ENCODE measurements at places on chromosomes 11 and 22.

GRCh38 chr11:73578592-73579185 lies 19.2 kb downstream of the FAM168A start:
- no peaks in the 10 kb centered on the region for H3K36me3 ChIP-seq
- H3K4me1 ChIP-seq = no peaks in the 10 kb centered on the region
- no peak overlapping the region for H3K4me3 ChIP-seq
- no peaks in the 10 kb centered on the region for H3K27me3 ChIP-seq
- H3K27ac ChIP-seq = no peak overlapping the region
- no peak for DNase-seq

- no peaks in the 10 kb centered on the region for H3K27me3 ChIP-seq
- DNase-seq = peak; percentile 93
- H3K4me3 ChIP-seq = peak overlapping the region; percentile 34
- H3K27ac ChIP-seq = peak overlapping the region; percentile 98
- no peaks in the 10 kb centered on the region for H3K36me3 ChIP-seq
Measured at GRCh38 chr11:18384157-18384641, 10.2 kb upstream of the LDHA start.

GRCh38 chr11:34564406-34564805 lies 50.8 kb upstream of the ELF5 start:
- H3K4me3 ChIP-seq = no peak overlapping the region
- H3K36me3 ChIP-seq = no peaks in the 10 kb centered on the region
- H3K27ac ChIP-seq = no peak overlapping the region
- peak; percentile 68 for DNase-seq
- peaks cover 30% of the 10 kb centered on the region for H3K27me3 ChIP-seq

DNA sequence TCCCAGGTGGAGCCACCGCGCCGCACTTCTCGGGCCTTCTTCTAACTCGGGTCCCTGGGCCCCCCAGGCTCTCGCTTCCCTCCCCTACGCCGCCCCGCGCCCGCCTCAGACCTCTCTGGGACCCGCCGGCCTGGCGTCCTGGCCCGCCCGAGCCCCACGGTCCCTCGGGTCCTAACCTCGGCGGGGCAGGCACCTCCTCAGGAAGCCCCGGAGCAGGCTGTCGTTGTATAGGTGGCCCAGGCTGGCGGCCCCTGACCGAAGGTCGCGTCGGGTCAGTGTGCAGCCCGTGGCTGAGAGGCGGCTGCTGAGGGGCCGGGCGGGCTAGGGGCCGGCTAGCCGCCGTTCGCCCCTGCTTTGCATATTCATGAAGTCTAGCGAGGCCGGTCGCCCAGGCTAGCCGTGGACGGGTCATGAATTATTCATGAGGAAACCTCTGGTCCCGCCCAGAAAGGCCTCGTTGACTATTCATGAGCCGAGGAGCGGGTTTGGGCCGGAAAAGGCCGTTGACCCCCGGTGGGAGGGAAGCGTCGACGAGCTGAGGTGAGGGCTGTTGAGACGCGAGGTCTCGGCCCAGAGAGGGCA lies at the start of gene HORMAD2:
Gene HORMAD2 (plus strand): TSS at position 513 of the 582 bp plus-strand sequence. CDS start 13,489 bp downstream, outside the sequence.
- peak; percentile 82 for DNase-seq
- no peaks in the 10 kb centered on the region for H3K4me1 ChIP-seq
- H3K27me3 ChIP-seq = peaks cover 30% of the 10 kb centered on the region
- H3K4me3 ChIP-seq = peak within 1 kb of the TSS; percentile 58

DNA sequence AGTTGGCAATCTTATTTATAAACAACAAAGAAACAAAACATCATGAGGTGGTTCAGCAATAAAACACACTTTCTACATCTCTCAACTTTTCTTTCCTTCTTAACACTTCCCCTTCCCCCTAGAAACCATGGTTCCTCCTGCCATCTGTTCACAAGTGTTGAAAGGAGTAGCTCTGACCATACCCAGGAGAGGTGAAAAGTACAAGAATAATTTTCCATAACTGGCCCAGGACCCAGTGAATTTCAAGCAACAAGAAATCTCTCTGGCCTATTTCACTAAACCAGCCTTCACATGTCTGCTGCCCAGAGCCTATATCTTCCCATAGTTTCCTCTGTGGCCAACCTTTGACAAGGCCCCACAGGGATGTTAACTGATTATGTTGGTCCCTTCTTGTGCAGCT lies 98.2 kb upstream of the CEP126 start:
- H3K4me3 ChIP-seq = no peak overlapping the region
- no peak overlapping the region for H3K27ac ChIP-seq
- H3K36me3 ChIP-seq = no peaks in the 10 kb centered on the region
- no peaks in the 10 kb centered on the region for H3K4me1 ChIP-seq
- DNase-seq = no peak
- H3K27me3 ChIP-seq = no peaks in the 10 kb centered on the region

GRCh38 chr22:31497148-31497938 lies 1.0 kb downstream of the SFI1 start:
- H3K27ac ChIP-seq = no peak overlapping the region
- H3K4me1 ChIP-seq = no peaks in the 10 kb centered on the region
- H3K4me3 ChIP-seq = peak overlapping the region; percentile 98
- no peaks in the 10 kb centered on the region for H3K36me3 ChIP-seq
- no peak for DNase-seq

DNA sequence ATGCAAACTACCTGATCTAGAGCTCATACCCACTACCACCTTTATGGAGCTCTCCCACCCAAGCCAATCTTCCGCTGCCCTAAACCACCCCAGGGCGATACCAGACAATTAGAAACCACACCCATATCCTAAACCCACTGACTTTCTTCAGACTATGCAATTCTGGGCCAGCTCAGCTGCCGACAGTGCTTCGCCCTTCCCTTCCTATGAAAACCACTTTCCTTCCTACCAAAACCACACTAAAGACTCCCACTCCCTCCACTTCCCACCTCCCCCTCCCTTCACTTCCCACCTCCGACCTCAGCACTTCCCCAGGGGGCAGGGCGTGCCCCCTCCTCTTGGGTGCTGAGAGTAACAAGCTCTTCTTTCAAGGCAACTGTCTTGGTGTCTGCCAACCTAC lies 25.1 kb downstream of the B3GAT1 start:
- no peak overlapping the region for H3K27ac ChIP-seq
- H3K36me3 ChIP-seq = no peaks in the 10 kb centered on the region
- no peaks in the 10 kb centered on the region for H3K4me1 ChIP-seq
- no peaks in the 10 kb centered on the region for H3K27me3 ChIP-seq
- no peak overlapping the region for H3K4me3 ChIP-seq

DNA sequence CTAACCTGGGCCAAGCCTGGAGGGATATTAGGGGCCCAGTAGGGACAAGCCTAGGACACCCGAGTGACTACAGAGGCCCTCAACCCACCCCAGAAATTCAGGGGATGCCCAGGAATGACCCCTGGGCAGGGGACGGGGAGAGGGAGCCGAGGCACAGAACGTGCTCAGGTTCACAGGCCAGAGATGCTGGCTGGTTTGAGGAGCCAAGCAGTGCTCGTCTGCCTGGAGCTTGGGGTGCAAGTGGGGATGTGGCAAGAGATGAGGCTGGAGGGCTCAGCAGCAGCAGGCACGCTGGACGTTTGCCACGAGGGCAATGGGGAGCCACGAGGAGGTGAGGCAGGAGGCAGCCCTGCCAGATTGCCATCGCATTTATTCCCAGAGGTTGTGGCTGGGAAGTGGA lies 34.0 kb upstream of the EMID1 start:
- DNase-seq = no peak
- no peak overlapping the region for H3K27ac ChIP-seq
- peaks cover 4% of the 10 kb centered on the region for H3K27me3 ChIP-seq

- H3K36me3 ChIP-seq = no peaks in the 10 kb centered on the region
- peaks cover 14% of the 10 kb centered on the region for H3K4me1 ChIP-seq
- peaks cover 3% of the 10 kb centered on the region for H3K27me3 ChIP-seq
- H3K27ac ChIP-seq = no peak overlapping the region
Measured at GRCh38 chr11:35932121-35932520, 11.7 kb upstream of the LDLRAD3 start.

DNA sequence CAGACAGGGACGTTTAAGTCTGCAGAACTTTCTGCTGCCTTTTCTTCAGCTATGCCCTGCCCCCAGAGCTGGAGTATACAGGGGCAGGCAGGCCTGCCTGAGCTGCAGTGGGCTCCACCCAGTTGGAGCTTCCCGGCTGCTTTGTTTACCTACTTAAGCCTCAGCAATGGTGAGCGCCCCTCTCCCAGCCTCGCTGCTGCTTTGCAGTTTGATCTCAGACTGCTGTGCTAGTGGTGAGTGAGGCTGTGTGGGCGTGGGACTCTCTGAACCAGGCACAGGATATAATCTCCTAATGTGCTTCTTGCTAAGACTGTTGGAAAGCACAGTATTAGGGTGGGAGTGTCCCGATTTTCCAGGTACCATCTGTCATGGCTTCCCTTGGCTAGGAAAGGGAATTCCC lies 38.5 kb downstream of the NELL1 start:
- no peak for DNase-seq
- H3K4me1 ChIP-seq = no peaks in the 10 kb centered on the region
- H3K4me3 ChIP-seq = no peak overlapping the region
- H3K27me3 ChIP-seq = no peaks in the 10 kb centered on the region
- H3K36me3 ChIP-seq = no peaks in the 10 kb centered on the region

DNA sequence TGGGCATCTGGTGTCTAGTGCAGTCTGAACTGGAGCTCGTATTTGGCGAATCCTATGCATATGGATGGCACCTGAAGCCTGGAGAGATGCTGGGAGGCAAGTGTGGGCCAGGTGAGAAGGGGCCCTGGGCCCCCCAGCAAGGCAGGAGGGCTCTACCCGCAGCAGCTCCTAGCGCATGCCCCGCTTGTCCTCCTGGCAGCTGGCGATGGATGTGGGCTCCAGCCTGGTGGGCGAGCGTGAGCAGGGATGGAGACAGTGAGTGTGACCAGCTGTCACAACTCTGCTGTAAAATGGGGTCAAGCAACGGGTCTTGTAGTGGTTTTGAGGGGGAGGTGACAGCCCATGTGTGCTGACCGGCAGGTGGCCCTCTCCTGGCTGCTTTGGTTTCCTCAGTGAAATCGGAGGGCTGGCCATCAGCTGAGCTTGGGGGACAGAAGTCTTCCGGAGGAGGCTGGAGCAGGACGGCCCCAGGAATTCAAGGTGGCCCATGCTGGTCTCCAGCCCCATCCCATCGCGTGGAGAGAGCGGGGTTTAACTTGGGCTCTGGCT lies 12.0 kb downstream of the FRMD8 start:
- H3K27me3 ChIP-seq = no peaks in the 10 kb centered on the region
- DNase-seq = peak; percentile 68
- peaks cover 64% of the 10 kb centered on the region for H3K36me3 ChIP-seq
- H3K27ac ChIP-seq = no peak overlapping the region
- no peaks in the 10 kb centered on the region for H3K4me1 ChIP-seq

- DNase-seq = no peak
- peaks cover 16% of the 10 kb centered on the region for H3K4me1 ChIP-seq
- H3K36me3 ChIP-seq = peaks cover 16% of the 10 kb centered on the region
- no peak overlapping the region for H3K27ac ChIP-seq
- H3K27me3 ChIP-seq = no peaks in the 10 kb centered on the region
Measured at GRCh38 chr11:12439615-12440014, 62.2 kb downstream of the PARVA start.

GRCh38 chr22:44828193-44828592 lies 75.8 kb downstream of the ARHGAP8 start:
- peaks cover 2% of the 10 kb centered on the region for H3K27me3 ChIP-seq
- H3K4me1 ChIP-seq = no peaks in the 10 kb centered on the region
- no peak overlapping the region for H3K4me3 ChIP-seq
- peak; percentile 88 for DNase-seq
- H3K27ac ChIP-seq = no peak overlapping the region
- H3K36me3 ChIP-seq = no peaks in the 10 kb centered on the region

DNA sequence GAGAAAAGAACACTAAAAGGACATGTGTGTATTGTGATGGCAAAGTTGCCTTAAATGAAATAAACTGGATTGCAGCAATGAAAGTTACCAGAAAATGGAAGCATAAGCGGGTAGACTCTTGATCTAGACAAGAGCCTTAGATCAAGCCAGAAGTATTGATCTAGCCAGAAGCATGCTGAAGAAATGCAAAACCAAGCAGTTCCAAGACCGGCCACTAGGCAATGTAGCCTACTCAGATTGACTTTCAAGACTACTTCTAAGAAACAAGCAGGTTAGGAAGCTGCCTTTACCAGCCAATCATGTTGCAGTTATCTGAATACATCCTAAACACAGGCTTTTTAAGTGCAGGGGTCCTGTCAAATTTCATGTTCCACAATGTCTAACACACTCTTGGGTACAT lies 54.6 kb downstream of the KCNA4 start:
- H3K36me3 ChIP-seq = no peaks in the 10 kb centered on the region
- H3K27ac ChIP-seq = no peak overlapping the region
- DNase-seq = no peak
- H3K27me3 ChIP-seq = no peaks in the 10 kb centered on the region

- H3K27ac ChIP-seq = no peak overlapping the region
- no peak for DNase-seq
- no peaks in the 10 kb centered on the region for H3K27me3 ChIP-seq
- no peak overlapping the region for H3K4me3 ChIP-seq
- no peaks in the 10 kb centered on the region for H3K4me1 ChIP-seq
- H3K36me3 ChIP-seq = peaks cover 94% of the 10 kb centered on the region
Measured at GRCh38 chr22:30940685-30941362, 27.8 kb downstream of the MORC2 start.

DNA sequence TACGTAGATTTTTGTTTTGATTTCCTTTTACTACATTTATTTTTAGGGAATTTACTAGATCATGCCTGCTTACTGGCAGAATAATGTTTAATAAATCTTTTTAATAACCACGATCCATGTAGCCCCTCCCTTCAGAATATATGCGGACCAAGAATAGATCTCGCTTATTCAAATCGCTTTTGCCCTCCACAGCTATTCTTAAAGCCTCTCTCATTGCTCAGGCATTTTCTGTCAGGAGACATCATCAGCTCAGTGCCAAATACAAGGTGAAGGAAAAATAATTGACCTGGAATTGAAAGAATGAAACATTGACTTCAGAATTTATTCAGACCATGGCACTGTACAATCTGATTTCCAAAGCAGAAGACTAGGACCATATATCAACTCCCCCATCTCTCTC lies 10.0 kb upstream of the JAML start:
- no peak for DNase-seq
- H3K27me3 ChIP-seq = peaks cover 8% of the 10 kb centered on the region
- H3K4me1 ChIP-seq = no peaks in the 10 kb centered on the region
- H3K27ac ChIP-seq = no peak overlapping the region
- H3K36me3 ChIP-seq = no peaks in the 10 kb centered on the region
- H3K4me3 ChIP-seq = no peak overlapping the region

DNA sequence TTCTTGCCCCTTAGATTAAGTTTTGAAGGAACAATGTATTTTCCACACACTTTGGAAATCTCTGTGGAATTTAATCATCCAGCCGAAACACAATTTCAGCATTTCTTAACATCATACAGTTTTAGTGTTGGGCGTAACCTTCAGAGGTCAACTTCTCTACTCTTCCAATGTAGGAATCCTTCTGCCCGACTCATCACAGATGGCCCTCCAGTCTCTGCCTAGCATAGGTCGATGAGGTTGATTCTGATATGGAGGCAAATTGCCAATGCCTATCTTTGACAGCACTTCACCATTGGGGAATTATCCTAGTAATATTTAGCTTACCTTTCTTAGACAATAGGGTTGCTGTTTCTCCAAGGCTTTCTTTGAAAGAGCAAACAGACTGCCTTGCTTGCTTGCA lies 175.7 kb upstream of the TTC12 start:
- H3K4me1 ChIP-seq = no peaks in the 10 kb centered on the region
- no peak for DNase-seq
- H3K4me3 ChIP-seq = no peak overlapping the region
- no peak overlapping the region for H3K27ac ChIP-seq
- no peaks in the 10 kb centered on the region for H3K36me3 ChIP-seq
